ENCODE measurements at places on chromosomes 11 and 22. TPM values are rescaled to one million over a fixed set of nuclear protein-coding genes. Genes with fewer than 3 reads are reported as not detected.

- no peak for DNase-seq
Observed at GRCh38 chr11:92826136-92826535, 143.3 kb upstream of the MTNR1B start.

DNA sequence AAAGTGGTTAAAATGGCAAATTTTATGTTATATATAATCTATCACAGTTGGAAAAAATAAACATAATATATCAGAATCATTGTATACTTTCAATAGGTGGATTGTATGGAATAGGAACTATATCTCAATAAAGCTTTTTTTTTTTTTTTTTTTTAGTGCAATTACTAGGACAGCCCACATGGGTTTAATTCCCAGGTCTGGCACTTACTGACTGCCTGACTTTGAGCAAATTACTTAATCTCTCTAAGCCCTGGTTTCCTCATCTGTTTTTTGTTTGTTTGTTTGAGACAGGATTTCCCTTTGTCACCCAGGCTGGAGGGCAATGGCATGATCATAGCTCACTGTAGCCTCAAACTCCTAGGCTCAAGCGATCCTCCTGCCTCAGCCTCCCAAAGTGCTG, 26.1 kb upstream of the BAIAP2L2 start:
- DNase-seq = no peak

DNA sequence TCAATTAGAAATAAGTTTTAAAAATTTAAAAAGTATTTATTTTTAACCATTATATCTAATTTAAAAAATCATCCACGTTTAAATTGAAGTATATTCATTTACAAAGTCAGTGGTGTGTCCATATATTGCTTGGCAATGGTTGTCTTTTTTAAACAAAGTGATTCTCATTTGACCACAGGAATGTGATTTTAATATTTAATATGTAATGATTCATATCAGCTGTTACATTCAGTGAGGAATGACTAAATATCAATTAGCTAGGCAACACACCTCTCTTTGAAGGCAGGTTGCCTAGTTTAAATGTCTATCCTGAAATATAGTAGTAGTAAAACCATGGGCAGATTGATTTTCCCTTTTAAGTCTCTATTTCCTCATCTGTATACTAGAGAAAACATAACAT, 392.2 kb upstream of the CCDC179 start:
- DNase-seq = no peak

DNA sequence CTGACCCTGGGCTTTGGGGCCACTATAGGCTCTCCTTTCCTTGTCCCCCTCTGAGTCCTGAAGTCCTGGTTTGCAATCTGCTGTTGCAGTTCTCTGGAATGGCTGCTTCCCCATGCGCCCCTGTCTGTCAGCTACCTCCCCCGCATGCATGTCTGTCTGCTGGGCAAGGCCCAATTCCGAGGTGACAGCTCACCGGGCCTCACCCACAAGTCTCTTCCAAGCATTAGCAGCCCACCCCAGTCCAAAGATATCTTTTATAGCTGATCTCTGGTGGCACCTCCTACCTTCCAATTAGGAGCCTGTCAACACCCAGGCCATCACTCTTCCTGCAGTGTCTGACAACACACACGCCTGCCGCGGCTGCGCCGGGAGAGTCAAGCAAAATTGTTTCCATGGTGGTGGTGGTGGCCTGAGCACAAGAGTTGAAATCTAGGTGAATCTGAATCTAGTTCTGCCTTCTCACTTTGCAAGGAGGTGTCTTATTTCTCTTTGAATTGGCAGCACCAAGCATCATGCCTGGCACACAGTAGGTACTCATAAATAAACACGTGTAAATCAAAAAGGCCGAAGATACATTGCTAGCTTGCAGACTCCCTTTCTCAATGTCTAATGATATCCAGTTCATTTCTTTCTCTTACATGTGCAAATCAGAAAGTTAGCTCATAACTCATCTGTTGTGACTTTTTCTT, 1.2 kb upstream of the LMO2 start:
- DNase-seq = no peak

DNA sequence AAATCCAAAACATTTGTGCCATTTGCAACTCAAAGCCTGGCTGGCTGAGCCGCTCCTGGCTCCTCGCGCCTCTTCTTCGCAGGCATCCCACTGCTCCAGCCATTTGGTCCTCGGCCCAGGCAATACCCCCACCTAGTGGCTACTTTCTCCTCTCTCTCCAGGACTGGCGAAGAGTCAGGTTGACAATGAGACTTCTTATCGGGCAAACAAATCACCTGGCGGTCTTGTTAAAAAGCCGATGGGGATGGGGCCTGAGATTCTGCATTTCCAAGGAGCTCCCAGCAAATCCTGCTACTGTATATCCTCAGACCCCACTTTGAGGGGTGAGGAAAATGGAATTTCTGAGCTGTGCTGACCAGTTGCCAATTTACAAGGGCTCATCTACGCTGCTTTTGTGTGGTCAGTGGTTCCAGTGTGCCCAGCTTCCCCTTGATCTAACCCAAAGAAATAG, 89.0 kb downstream of the ISX start:
- DNase-seq = peak; percentile 44

- no peak for DNase-seq
Observed at GRCh38 chr11:83438438-83438837, 152.3 kb upstream of the CCDC90B start.

DNA sequence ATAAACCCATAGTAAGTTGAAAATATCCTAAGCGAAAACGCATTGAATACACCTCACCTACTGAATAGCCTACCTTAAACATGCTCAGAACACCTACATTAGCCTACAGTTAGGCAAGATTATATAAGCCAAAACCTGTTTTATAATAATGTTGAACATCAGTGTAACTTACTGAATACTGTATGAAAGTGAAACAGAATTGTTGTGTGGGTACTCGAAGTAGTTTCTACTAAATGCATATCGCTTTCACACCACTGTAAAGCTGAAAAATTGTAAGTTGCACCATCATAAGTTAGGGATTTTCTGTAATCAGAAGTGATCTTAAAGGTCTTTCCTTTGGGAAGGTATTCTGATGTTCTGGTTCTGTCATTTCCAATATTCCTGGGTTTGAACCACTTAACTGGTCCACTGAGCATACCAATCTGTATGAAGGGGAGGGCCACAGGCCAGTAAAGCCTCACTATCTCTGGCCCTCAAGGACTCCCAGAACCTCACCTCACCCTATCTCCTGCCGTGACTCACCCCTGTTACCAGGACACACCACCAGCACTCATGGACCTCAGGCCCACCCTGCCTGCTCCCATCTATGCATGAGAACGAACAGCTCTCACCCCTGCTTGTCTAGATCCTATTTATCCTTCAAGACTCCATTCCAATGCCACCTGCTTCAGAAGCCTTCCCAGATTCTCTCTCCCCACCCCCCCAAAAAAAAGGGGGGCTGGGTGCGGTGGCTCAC, 70.0 kb downstream of the NAT10 start:
- DNase-seq = no peak

DNA sequence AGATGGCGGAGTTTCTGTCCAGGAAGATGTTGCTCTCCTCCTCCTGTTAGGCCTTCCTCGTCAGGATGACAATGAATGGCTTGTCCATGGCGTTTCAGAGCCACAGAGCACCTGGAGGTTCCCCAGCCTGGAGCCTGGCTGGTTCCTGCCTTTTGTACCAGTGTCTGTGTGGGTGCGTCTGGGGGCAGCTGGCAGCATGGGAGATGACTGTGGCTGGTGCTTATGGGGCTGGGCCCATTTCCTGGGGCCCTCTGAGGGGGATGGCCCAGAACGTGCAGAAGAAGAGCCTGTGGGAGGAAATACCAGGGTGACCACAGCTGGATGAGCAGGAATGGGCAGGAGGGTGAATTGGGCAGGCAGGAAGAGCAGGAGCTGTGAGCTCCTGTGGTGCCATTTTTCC, 6.7 kb downstream of the SLC37A2 start:
- no peak for DNase-seq

- no peak for DNase-seq
Observed at GRCh38 chr11:49302360-49302759, 94.0 kb upstream of the FOLH1 start.

GRCh38 chr11:7514099-7514591, 346 bp downstream of the PPFIBP2 start:
- DNase-seq = no peak

Gene CRYBB2
- not detected for total RNA-seq

Gene PHF5A
- total RNA-seq = 75.0 TPM

Gene GP1BB
- total RNA-seq = not detected

Gene MUC6
- not detected for total RNA-seq

Gene NTM
- total RNA-seq = not detected

Gene PDE2A
- 0.75 TPM for total RNA-seq

Gene OR8H1
- not detected for total RNA-seq

Gene VSIG10L2
- total RNA-seq = not detected
